Stimulated activated naive CD4-positive, alpha-beta T cell (primary cell): ENCODE measurements at places on chromosomes 6 and 20.

GRCh38 chr6:151482290-151482689 is 11.5 kb upstream of the CCDC170 start:
- DNase-seq = no peak

- DNase-seq = no peak
These were observed 291.0 kb upstream of the SULF2 start for GRCh38 chr20:48076247-48076646.

DNA sequence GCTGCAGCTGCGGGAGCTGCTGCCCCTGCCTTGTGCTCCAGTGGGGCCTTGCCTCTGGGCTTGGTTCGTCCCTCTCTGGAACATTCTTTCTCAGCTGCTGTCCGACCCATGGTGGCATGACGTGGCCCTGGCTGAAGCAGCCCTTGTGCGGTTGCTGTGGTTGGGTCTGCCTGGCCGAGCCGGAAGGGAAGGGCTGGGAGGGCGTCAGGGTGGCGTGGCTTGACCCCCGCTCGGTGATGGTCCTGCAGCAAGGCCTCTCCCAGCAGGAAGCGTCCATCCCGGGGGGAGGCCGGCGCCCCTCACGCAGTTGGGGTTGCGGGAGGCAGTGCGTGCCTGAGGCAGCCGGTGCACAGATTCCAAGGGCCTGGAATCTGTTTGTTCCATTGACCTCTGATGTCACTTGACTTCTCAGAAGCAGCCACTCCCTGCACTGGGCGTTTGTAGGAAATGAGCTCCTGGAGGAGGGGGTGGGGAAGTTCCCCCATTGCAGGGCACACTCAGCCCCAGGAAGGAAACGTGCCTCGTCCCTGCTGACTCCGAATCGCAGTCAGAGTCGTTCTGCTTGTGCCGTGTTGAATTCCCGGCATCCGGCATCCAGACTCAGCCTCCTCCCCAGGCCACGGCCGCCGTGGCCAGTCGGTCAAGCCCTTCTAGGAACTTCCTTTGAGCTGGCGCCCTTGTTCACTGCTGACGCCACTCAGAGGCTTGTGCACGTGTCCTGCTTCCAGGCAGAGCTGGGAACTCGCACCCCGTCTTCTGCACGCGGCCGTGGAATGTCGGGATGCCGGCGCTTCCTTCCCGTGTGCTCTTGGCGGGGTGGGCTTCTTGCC is 9.7 kb upstream of the TNFRSF6B start:
- peak; percentile 12 for DNase-seq

- DNase-seq = no peak
These were observed 1.3 kb downstream of the ATRN start for GRCh38 chr20:3472105-3472504.

GRCh38 chr6:152554851-152555250 is 82.3 kb downstream of the SYNE1 start:
- no peak for DNase-seq

DNA sequence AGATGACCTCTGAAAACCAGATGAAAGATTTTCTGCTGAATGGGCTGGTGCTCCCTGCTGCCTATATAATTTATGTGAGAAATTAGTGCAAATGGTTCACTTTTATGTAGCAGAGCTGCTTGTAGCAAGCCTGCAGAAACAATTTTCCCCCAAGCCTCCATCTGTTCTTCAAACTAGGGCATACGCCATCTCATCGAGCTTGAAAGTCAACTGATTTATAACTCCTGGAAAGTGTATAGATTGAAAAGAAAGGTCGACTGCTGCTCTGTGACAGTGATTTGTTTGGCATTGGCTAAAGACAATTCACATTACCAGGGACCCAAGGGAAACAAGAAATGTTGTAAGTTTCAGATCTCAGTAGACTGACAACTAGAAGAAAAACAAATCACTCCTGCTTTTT is 93.3 kb downstream of the PACRG start:
- no peak for DNase-seq

- no peak for DNase-seq
These were observed 203.8 kb upstream of the PCSK2 start for GRCh38 chr20:17023036-17023435.

DNA sequence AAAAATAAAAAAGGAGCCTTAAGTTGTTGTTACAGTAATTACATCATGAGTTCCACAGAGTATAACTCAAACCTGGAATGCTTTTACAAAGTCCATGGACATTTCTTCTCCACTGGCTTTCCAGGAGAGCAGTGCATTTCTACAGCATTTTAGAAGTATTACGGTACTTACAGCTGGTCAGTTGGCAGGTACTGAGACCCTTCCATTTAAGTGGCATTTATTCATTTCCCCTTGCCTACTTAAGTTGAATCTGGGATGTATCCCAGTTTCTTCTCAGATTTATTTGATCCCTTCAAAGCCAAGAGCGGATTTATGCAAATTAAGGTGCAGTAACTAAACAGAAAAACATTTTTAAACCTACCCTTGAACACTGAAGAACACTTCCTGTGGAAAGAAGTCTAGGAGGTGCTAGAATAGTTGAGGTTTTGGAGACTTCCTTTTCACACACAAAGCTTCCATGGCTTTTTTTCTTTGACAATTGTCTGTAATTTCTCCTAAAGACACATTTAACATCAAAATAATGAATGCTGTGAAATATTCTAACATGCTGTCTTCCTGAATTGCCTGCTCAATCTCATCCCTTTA is 3.4 kb downstream of the PRDM13 start:
- no peak for DNase-seq

GRCh38 chr6:78131521-78131920 is 478.7 kb downstream of the MEI4 start:
- DNase-seq = no peak

DNA sequence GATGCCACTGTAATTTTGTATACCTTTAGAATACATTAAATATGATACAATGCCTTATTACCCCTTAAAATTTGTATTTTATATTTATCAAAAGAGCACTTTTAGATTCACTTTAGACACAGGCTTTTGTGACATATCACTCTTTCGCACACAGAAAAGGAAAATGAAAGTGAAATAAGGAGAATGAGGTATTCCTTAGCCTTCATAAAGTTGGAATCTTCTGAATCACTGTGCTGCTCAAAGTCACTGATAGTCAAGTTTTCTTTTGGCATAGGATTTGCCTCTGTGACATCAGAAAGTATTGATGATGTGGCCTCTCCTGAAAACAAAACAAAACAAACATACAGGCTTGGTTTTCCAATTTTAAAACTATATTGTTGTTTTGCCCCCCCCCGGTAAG is 1097.1 kb downstream of the KIF16B start:
- no peak for DNase-seq

DNA sequence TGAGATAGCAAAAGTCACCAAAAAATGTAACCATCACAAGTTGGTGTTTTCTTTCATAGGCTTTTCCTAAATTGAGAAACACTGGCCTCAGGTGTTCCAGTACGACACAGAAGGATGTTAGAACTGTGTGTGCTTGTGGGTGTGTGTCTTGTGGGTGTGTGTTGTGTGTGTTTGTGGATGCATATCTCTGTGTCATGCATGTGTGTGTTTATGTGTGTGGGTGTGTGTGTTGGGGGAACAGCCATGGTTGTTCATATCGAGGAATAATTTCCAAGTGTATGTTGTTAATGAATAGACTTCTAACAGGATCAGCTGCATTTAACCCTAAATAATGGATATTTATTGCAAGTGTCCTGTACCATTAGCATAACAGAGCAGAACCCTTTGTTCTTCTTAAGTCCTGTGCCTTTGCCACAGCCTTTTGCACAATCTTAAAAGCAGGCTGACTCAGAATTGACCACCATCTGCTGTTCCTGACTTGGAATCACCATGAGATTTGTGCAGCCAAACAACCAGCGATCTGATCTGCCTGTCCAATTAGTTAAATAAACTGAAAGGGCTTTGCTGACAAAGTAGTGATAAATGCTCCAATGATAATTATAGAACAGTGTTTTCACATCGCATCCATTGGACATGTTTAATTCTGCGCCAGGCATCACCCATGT is 7.6 kb downstream of the CD93 start:
- no peak for DNase-seq

DNA sequence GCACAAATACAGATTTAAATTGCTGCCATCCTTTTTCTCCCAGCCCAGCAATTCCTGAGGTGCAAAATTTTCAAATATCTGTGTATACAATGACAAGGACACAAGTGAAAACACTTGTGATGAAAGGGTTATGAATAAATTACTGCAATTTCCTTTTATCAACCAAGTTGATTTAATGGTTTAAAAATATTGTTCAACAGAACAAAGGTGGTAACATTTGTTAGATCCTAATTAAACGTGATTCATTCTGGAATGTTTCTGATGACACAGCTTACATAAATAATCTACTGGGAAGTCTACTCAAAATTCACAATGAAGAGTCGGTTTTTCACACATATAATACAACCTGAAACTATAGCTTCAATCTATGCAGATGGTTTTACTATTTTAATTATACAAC is 17.1 kb downstream of the B4GALT5 start:
- DNase-seq = no peak

GRCh38 chr20:38034108-38034649 is 633 bp downstream of the RPRD1B start:
- DNase-seq = peak; percentile 23

DNA sequence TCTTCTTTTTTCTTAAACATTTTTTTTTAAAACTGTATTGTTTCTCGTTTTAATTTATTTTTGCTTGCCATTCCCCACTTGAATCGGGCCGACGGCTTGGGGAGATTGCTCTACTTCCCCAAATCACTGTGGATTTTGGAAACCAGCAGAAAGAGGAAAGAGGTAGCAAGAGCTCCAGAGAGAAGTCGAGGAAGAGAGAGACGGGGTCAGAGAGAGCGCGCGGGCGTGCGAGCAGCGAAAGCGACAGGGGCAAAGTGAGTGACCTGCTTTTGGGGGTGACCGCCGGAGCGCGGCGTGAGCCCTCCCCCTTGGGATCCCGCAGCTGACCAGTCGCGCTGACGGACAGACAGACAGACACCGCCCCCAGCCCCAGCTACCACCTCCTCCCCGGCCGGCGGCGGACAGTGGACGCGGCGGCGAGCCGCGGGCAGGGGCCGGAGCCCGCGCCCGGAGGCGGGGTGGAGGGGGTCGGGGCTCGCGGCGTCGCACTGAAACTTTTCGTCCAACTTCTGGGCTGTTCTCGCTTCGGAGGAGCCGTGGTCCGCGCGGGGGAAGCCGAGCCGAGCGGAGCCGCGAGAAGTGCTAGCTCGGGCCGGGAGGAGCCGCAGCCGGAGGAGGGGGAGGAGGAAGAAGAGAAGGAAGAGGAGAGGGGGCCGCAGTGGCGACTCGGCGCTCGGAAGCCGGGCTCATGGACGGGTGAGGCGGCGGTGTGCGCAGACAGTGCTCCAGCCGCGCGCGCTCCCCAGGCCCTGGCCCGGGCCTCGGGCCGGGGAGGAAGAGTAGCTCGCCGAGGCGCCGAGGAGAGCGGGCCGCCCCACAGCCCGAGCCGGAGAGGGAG is 580 bp downstream of the VEGFA start:
- DNase-seq = peak; percentile 23

- DNase-seq = no peak
These were observed 7.4 kb downstream of the ADGRF5 start for GRCh38 chr6:46914279-46914810.

GRCh38 chr6:27650620-27651370 is 177.9 kb upstream of the ZNF184 start:
- DNase-seq = no peak

DNA sequence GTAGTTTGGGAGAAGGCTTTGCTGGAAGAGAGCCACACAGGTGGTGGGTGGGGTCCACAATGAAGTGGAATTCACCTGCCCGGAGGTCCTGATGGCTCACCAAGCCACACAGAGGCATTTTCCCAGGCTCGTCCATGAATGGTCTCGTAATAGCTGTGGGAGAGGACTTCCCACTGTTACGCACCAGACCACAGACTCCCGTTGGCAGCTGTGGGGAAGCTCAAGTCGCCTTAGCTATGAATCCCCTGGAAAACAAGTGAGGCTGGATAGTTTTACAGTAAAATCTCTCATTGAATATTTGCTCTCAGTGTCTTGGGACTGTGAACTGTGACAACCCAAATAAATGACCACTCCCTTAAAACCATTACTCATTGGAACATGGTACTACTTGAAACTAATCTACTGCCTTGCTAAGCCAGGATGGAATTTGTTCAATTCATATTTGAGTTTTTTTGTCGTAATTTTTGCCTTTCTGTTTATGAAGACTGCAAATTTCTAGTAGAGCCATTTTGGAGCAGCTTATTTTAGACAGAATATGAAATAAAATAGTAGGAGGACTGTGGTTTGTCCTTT is 79.4 kb downstream of the JAG1 start:
- DNase-seq = no peak

DNA sequence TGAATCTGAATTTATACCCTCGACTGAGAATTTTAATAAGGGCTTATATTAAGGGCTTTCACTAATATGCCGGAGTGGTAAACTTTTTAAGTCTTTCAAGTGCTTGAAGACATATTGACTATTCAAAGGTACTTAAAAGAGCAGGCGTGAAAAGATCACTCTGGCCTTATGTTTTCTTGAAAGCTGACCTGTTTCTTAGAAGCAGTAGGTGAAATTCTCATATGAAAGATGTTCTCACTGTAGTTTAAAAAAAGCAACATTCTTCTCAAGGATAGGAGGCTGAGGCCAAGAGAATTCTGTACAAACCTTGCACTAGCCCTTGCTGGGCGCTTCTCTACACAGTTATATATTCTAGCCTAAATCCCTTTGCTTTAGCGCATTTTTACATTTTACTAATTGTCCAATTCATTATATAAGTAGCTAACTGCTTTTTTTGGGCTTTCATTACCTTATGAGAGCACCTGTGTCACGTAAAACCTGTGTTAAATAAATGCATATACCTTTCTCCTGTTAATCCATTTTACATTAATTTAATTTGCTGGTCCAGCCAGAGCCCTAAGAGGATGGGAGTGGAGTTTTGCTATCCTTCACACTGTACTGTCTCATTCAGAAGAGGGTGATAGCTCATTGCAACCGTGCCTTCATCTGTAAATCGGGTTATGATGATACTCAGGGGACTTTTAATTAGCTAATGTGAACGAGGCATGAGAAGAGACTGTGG is 59.6 kb upstream of the HFE start:
- DNase-seq = no peak

GRCh38 chr20:39067526-39068216 is 105.5 kb downstream of the DHX35 start:
- DNase-seq = no peak

DNA sequence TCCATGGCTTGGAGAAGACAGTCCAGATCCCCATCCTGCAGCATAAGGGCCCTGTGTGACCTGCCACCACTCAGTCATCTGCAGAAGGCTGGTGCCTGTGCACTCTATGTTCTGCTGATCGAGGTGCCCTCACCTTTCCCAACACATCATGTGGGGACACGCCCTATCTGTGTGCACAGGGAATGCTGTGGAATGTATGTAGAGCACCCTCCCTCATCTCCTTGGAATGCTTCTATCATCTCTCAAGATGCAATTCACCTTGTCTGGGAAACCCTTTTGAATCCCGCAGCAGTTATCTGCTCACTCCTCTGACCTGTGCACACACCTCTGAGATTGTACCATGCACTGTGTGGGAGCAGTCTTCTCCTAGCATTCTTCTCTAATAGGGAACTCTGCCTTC is 207.2 kb upstream of the SSTR4 start:
- DNase-seq = no peak
